ENCODE measurements at places on chromosomes 4 and X.

- DNase-seq: peak; percentile 81
Observed at GRCh38 chr4:131499141-131499873, 1649.8 kb upstream of the PCDH10 start.

DNA sequence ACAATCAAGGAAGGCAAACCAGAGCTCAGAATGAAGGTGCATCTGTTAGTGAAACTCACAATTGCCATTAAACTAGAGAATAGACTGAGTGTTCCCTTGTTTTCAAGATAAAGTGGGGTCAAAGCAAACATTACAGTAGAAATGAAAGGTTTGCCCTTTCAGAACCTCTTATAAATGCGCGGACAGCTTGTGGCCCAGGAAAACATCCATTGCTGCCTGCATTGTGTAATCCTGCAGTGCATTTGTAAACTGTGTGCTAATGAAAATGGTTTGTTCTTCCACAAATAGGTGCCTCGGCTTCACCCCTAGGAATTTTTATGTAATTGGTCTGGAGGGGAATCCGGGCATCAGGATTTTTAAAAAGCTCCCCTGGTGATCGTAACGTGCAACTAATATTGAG, 62.8 kb downstream of the SNX25 start:
- DNase-seq: no peak

- no peak for DNase-seq
Observed at GRCh38 chr4:88613417-88613875, 21.2 kb downstream of the HERC3 start.

GRCh38 chrX:136214551-136214950, 36.6 kb downstream of the MAP7D3 start:
- DNase-seq: peak; percentile 77
